ENCODE measurements at places on chromosomes 5 and 9.

- no peak for DNase-seq
These were observed 4.0 kb downstream of the GADD45G start for GRCh38 chr9:89608641-89609335.

GRCh38 chr5:151255621-151256286 is 2.8 kb downstream of the GM2A start:
- DNase-seq = peak; percentile 70

DNA sequence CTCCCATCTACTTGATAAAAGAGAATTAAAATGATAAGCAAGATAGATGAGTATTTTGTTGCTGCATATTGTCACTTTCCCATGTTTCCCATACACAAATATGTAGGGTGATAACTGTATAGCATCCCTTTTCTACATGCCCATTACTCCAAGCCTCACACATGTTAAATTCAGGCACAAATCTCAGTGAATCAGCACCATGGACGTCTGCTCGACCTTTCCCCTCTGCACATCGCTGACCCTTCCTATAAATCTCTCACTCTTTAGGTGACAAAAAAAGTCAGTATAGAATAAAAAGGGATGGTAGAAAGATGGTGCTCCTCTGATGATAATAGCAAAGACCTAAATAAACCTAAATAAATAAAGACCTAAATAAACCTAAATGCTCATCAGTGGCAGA is 1097.7 kb upstream of the C9orf72 start:
- DNase-seq = no peak

- DNase-seq = no peak
These were observed 662.1 kb downstream of the TLE4 start for GRCh38 chr9:80233906-80234305.

GRCh38 chr5:92424785-92425426 is 1041.8 kb upstream of the ARRDC3 start:
- DNase-seq = no peak

DNA sequence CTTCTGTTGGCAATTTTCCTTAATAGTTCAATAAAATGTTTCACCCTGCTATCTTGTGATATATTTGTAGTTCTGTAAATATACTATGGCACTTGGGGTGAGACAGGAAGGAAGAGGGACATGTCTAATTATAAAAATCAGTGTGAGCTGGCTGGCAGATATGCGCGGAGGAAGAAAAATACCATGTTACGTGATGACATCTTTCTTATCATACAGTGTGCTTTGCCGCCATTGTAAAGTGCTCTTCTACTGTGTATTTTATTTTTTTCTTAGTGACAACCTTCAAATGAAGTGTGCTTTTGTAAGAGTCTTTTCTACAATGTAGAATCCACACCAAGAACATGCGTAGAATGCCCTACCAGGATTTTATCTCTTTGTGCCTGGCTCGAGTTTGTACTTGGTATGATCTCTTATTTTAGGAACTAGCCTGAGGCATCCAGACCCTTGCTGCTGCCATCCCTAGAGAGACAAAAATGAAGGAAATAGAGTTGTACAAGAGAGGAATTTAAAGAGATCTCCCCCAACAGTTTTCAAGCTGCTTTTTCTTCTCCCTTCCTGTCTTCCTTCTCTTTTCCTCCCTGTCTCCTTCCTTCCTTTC is 46.7 kb upstream of the RIOK2 start:
- no peak for DNase-seq

DNA sequence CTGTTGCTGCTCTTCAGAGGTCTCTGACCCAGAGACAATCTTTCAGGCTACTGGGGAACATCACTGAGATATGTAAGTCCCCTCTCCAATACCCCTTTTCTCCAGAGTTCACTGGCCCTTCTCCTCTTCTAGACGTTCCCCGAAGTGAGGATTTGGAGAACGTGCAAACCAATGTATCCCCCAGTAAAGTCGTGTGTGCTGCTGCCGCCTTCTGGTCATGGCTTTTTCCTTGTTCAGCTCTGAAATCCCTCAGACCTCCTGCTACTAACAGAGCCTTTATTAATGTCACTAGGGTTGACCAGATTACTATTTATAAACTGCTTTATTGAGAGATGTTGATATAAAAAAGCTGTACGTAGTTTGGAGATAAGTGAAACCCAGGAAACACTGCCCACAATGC is 1028.6 kb downstream of the CDH9 start:
- DNase-seq = no peak

- DNase-seq = peak; percentile 32
These were observed 28.4 kb upstream of the SSBP2 start for GRCh38 chr5:81779125-81779915.

- no peak for DNase-seq
These were observed 303.7 kb downstream of the CCDC171 start for GRCh38 chr9:15856591-15856990.

DNA sequence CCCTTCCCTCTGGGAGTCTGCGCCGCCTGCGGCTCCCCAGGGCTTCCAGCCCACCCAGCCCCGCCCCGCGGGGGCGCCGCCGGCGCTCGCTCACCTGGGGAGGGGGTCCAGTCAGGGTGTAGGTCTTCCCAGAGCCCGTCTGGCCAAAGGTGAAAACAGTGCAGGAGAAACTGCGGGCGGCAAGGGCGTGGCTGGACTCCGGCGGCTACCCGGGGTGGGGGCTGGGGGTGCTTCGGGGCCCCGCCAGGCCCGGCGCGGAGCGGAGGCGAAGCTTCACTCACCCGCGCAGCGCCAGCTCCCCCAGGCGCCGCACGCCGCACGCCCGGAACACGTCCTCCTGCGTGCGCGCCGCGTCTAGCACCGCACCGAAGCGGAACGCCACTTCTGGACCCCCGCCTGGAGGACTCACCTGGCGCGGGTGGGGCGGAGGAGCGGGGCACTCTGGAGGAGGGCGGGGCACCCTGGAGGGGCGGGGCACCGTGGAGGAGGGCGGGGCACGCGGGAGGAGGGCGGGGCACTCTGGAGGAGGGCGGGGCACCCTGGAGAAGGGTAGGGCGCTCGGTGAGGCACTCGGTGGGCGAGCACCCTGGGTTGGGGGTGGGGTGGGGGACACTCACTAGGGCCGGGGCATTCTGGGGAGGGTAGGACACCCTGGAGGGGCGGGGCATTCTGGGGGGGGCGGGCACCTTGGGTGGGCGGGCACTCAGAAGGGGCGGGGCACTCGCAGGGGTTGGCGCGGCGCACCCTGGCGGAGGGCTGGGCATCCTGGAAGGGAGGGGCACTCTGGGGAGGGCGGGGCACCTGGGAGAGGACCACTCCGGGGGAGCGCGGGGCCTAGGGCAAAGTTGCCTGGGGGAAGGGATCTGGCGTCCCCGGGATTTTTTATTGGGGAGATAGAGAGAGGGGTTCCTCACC is 814 bp downstream of the KIF12 start:
- DNase-seq = no peak

- no peak for DNase-seq
These were observed 23.5 kb downstream of the ITGA1 start for GRCh38 chr5:52811067-52811749.

DNA sequence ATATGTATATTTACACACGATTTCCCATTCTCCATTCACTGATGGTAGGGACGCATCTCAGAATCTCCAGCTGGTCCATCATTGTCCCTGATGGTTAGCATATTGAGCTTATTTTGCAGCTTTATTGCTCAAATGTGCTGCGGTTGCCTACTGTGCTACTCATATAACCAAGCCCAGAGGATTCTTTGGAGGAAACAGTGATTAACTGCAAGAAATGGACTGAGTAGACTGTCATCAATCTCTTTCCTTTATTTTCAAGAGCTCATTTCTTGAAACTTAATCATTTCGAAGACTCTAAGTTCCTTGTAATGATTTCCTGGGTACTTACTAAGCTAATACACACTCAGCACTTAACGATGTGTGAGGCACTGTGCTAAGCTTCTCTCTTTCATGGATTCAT is 119.0 kb downstream of the MAT2B start:
- DNase-seq = no peak

DNA sequence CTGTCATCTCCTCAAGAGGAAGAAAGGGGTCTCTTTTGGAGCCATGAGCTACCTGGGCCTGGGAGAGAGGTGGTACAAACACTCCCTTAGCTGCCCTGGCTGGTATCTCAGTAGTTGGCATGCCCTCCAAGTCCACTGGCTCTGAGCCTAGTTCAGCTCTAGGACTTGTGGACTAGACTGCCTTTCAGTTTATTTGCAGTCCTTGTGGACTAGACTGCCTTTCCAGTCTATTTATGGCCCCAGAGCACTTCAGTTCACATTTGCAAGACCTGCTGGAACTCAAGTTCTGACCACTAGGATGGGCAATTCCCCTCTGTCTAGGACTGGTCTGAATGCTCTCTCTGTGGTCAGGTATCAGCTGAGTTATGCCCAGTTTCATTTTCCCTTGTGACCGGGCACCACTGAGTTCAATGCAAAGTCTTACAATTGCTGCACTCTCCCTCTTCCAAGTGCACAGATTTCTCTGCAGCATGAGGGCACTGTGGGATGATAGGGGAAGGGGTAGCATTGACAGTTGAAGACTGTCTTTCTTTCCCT is 1019.0 kb downstream of the TAF11L14 start:
- DNase-seq = no peak

DNA sequence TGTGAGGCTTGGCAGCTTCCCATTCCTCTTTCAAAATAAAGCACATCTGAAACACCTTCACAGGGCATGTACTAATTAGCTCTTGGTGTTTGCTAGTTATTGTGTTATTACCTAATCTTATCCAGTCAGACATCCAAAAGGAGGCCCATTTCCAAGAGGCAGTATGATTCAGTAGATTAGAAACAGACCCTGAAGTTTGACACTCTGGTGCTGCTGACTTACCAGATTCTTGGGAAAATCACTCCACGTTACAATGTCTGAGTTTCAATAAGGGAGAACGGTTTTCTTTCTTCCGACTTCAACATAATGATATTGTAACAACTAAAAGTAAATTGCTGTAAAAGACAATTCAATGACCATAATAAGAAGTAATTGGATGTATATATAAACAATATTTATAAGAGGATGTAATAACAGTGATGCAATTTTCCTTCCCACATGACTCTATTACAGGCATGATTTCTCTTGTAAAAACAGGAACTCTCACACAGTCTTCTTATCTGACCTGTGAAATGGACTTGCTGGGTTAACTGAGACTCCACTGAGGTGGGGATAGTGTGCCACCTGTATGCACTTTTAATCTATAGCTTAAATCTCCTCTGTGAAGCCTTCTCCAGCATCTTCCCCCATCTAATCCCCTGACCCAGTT is 181.3 kb upstream of the ELL2 start:
- no peak for DNase-seq

DNA sequence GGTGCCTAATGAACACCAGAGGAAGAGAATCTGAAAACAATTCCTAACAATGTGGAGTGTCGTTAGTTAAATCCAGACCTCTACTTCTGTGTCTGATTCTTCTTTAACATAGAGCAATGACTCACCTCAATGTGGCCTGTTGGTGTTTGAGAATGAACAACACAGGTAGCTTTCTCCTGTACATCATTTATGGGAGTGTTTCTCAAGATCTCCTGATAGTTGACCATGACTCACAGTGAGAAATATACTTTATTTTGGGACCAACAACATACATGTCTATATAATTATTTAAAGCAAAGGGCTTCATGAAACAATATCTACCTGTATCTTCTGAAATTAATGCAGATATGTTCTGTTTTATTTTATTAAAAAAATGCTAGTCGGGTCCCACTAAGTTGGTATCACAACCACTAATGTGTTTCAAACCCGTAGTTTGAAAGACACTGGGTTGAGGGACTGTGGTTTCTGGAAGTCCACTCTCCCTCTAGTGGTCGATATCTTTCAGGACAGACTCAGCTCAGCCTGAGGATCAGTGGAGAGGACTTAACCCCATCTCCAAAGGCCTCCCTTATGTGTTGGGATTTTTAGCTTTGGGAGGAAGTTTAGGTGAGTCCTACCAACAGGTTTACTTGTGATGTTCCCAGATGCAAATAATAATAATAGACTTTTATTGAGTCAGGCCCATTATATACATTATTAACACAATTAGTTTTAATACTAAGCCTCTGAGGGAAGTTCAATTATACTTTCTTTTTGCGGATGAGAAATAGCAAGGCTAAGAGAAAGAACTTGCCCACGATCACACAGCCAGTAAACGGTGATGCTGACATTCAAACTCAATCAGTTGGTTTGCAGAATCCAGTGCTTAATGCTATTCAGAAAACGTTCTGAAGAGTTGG is 70.0 kb upstream of the KLF9 start:
- peak; percentile 59 for DNase-seq

DNA sequence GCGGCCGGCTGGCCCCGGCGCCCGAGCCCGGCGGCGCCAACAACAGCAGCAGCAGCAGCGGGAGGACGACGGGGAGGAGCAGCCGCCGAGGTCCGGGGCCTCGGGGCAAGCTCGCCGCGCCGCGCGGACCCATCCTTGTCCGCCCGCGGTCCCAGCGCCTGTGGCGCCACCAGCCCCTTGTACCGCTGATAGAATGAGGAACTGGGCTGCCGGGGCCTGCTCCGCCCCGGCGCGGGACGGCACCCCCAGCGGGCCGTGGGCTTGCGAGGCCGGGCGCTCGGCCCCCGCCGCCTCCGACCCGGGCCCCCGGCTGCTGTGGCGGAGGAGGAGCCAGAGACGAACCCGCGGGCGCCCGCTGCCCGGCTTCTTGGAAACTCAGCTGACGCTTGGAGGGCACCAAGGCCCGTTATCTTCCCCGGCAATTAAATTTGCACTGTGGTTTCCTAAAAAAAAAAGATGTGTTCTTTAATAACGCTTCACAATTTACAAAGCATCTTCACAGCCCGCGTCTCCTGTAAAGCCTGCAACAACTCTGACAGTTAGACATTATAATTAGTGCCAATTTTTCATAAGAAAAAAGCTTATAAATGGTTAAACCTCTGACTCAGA is at the start of gene ARSB:
Gene ARSB (minus strand): TSS at position 195 of the 609 bp plus-strand sequence. CDS start 62 bp downstream, at position 133.
- DNase-seq = peak; percentile 66

- no peak for DNase-seq
These were observed 122.6 kb downstream of the TLR4 start for GRCh38 chr9:117826837-117827236.

DNA sequence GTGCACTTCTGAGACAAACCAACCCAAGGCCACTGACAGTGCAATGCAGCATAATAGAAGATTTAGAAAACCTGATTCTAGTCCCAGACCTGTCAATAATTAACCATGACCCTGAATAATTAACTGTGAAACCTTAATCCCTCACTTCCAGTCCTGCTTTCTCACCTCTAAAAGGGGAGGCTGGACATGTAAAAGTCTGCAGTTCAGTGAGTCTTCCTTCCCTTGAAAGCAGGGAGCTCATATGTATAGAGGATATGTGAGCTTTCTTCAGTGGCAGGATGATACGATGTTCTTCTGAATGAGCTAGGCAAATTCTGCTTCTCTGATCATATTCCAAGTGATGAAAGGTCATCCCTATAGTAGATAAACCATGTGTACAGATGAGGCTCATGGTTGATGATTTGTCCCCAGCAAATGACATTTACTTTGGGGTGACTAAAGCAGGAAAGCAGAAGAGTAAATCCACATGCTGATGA is 2.9 kb downstream of the KCNV2 start:
- no peak for DNase-seq
